ENCODE measurements at places on chromosomes 1 and 21.

DNA sequence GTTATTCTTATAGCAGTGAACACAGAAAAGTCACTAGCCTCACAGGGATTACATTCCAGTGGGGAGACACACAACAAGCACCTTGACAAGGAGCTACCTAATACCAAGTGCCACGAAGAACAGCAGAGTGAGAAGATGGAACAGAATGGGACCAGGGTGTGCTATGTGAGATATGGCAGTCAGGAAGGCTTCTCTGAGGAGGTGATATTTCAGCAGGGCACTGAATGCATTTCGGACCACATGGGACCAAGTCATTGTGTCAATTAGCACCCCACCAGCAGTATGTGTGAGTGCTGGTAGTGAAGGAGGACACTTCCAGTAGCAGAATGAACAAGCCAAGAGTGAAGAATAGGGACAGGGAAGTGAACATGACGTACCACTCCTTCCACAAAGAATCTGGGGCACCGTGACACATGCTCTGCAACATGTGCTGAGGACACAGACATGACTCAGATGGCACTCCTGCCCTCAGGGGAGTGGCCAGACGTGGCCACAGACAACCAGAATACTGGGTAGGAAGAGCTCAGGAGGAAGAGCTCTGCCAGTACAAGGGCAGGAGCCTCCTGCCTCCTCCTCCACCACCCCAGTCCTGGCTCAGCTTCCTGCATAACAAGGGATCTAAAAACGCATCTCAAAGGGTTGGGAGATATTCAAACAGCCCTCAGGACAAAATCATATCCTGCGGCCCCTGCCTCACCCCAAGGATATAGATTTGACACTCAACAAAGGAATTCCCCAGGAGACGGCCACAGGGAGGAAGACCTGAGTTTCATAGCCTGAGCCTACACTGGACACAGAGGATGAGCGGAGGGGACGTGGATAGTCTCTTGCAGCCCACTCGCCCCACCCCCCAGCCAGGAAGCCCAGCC lies 102.5 kb downstream of the TRABD2B start:
- no peak for DNase-seq

- no peak for DNase-seq
Measured at GRCh38 chr21:45908536-45909237, 72.9 kb upstream of the COL6A1 start.

- no peak for DNase-seq
Measured at GRCh38 chr21:29237110-29238052, 61.3 kb upstream of the BACH1 start.

GRCh38 chr1:155892796-155893195 lies 18.4 kb downstream of the RIT1 start:
- DNase-seq, result no peak

GRCh38 chr21:37749132-37749531 lies 167.1 kb downstream of the KCNJ6 start:
- no peak for DNase-seq

- DNase-seq, result no peak
Measured at GRCh38 chr1:48215889-48216288, 6.6 kb upstream of the SLC5A9 start.

DNA sequence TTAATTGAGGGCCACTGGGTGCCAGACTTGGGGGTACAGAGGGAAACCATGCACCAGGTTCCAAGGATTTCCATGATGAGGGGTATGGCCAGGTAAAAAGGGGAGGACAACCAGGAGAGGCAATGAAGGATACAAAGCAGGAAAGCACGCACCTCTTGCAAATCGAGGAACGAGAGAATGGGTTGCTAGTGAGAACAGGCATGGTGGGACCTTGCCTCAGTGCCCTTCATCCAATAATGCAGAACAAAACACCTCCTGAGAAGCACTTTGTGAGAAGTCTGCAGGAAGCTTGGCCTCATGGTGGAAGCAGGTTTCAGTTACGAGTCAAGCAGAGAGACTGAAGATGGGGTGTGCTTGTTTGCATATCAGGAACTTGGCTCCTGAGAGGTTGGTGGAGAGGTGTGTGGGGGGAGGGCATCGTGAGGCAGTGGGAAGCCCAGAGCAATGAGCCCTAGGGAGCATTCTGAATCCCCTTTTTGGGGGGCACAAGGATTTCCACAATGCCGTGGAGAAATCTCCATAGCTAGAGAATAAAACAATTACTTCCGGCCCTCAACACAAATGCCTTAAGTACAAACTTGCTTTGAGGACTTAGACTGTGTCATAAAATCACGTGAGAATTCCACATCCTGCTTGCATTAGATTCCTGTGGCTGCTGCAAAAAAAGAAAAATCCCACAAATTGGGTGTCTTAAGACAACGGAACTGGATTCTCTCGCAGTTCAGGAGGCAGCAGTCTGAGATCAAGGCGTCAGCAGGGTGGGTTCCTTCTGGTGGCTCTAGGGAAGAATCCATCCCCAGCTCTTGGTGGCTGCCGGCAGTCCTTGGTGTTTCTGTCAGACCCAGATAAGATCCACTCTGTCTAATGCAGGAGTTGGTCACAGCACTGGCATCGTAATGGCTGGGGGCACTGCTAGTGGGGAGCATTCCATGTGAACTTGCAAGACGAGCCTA lies 54.9 kb upstream of the BACE2 start:
- no peak for DNase-seq

GRCh38 chr1:66731170-66731865 lies 20.9 kb upstream of the DYNLT5 start:
- no peak for DNase-seq

GRCh38 chr1:94953107-94953506 lies 26.2 kb upstream of the CNN3 start:
- DNase-seq, result no peak

- DNase-seq, result no peak
Measured at GRCh38 chr1:232940262-232940661, 10.1 kb upstream of the NTPCR start.

GRCh38 chr1:161981735-161982506 lies 41.7 kb downstream of the OLFML2B start:
- no peak for DNase-seq

DNA sequence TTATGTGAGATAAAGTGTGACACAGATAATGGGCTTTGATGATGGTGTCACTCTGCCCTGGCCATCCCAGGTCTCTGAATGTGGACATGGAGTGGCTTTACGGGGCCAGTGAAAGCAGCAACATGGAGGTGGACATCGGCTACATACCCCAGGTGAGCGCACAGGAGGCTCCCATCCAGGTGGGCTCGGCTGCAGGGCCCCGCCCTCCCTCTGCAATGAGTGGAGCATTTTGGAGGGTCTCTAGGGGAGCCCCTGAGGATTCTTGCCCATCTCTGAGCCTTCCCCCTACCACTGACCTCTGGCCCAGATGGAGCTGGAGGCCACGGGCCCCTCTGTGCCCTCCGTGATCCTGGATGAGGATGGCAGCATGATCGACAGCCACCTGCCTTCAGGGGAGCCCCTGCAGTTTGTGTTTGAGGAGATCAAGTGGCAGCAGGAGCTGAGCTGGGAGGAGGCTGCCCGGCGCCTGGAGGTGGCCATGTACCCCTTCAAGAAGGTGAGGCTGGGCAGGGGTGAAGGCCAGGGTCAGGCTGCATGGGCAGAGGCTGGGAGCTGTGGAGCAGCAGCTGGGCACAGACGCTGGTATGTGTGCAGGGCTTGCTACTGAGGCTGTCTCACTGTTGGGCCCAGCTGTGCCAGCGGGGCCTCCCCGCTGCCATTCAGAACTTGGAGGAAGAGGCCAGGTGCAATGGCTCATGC lies 8.2 kb upstream of the MTFR1L start:
- DNase-seq, result no peak

DNA sequence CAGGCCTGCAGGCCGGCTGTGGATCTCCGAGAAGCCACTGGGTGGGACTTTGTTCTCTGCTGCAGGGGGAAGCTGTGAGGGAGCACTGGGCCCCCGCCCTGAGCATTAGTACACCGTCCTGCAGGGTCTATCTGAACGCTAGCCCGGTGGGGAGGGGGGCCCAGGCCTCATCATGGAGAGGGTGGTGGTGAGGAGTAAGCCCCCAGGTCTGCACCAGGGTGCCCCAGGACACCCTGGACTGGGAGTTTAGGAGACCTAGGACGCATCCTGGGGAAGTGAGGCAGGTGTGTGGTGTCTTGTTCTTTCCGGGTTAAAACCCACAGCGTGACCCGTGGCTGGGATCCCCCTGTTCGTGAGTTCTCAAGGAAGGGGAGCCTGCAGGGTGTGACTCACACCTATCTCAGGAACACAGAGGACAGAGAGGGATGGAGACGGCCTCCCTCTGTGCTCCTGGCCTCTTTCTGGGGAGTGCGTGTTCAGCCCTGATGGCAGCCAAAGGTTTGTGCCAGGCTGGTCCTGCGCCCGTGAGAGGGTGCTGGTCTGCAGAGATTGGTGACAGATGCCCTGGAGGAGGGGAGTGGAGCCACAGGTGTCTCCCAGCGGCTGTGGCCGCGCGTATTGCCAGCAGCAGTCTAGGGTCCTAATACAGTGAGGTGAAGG lies 44.8 kb downstream of the AGPAT3 start:
- DNase-seq, result no peak

- no peak for DNase-seq
Measured at GRCh38 chr1:66217021-66217420, 316.9 kb upstream of the SGIP1 start.

- no peak for DNase-seq
Measured at GRCh38 chr21:39258207-39258606, 55.2 kb downstream of the BRWD1 start.

DNA sequence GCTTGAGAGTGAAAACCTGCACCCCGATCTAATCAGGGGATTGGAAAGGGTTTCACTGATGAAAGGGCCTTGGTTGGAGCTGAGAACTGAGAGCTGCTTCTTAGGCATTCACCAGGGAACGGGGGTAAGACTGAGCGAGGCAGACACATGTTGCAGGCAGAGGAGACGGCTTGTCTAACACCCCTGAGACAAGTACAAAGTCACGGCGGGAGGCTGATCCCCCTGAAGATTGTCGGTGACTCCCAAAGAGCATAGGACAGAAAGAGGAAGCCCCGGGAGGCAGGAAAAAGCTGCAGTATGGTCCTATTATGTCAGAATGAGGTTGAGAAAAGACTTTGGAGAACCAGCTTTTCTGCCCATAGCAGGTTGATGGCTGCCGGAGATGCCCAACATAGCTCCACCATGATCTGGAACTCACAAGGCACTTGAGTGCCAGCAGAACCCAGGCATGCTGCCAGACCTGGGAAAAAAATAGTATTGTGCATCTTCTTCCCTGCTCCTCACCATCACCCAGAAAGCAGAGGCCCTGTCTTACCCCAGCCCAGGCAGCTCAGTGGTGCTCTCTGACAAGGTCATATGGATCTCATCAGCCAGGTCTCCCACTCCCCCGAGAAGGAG lies 463.9 kb upstream of the PROX1 start:
- DNase-seq, result no peak

GRCh38 chr1:243269461-243269801 lies 13.6 kb downstream of the SDCCAG8 start:
- no peak for DNase-seq

DNA sequence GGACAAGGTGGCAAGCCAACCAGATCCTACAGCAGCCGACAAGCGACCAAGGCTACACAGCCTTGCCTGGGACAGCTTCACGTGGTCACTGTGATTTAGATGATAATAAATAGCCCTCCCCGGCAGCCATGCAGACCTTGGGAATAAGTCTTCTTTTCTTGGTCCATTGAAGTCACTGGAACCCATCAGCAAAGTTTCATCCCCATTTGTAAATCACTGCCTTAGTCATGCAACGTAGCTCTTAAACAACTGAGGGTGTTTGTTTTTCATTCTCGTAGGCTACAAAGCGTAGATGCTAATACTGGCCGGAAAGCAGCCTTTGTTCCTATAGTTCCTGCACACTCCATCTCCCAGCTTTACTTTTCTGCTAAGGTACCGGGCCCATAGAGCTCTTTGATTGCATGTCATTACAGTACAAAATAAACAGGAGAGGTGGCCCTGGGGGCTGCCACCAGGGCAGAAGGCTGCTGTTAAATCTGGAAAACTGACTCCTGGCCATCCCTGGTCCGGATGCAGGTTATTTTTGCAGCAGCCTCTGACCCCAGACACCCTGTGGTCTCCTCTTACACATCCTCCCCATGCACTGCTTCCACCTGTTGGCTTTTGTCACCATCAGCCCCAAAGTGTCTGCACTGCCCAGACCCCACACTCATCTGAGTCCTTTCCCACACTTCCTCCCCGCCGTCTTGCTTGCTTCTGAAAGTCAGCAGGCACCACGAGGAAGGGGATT lies 105.5 kb downstream of the TOMM20 start:
- DNase-seq, result no peak

All from activated CD4-positive, alpha-beta T cell treated with anti-CD3 and anti-CD28 coated beads for 24 hours (primary cell).